ENCODE measurements at places on chromosomes 4 and X.

DNA sequence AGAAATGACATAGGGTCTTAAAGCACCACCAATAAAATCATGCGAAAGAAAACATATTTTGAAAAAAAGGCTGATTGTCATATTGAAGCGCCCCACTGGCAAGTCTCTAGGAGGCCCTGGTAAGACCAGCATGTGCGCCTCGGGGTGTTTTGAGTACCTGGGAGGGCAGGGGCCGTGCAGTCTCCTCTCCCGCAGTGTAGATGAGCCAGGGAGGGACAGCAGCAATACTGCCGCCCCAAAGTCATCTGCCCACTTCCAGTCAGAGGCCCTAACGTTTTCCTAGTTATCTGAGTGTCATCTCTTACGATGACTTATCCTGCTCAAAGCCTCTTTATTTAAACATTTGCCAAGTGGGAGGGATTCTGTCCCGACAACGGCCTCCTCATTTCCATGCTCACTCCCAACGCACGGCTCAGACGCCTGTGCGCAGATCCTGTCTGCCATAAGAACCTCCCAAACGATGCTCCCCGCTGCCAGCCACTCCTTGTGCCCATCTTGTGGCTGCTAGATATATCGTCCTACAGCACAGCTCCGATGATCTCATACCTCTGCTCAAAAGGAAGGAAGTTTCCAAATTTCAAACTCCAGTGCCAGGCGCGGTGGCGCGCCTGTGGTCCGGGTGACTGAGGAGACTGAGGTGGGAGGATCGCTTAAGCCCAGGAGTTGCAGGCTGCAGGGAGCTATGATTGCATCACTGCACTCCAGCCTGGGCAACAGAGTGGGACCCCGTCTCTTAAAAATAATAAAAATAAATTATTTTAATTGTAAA lies 17.2 kb upstream of the SCRG1 start:
- no peak for DNase-seq

GRCh38 chrX:14411326-14411725 lies 118.0 kb upstream of the GLRA2 start:
- no peak for DNase-seq

- no peak for DNase-seq
Observed at GRCh38 chr4:122635205-122635604, 14.3 kb upstream of the IL21 start.

- no peak for DNase-seq
Observed at GRCh38 chr4:184280591-184281071, 63.0 kb upstream of the ENPP6 start.

- no peak for DNase-seq
Observed at GRCh38 chr4:137794764-137795254, 262.5 kb upstream of the PCDH18 start.

- DNase-seq = no peak
Observed at GRCh38 chr4:6983544-6984142, 59.5 kb upstream of the TADA2B start.

DNA sequence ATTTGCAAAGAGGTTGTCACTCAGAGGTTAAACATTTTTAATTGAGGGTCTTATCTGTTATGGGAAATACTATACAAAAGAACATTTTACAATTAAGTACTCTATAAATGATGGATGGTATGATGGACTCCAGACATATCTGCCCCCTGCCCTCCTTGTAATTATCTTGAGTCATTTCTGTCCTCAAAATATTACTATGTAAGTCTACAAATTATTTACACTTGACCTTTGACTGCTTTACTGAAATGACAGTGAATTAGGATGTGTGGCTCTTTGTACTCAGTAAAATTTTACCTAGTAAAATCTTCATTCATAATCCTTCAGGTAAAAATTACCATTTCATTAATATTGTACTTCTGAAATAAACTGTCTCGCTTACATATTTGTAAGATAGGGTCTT lies 46.5 kb downstream of the USP9X start:
- no peak for DNase-seq

DNA sequence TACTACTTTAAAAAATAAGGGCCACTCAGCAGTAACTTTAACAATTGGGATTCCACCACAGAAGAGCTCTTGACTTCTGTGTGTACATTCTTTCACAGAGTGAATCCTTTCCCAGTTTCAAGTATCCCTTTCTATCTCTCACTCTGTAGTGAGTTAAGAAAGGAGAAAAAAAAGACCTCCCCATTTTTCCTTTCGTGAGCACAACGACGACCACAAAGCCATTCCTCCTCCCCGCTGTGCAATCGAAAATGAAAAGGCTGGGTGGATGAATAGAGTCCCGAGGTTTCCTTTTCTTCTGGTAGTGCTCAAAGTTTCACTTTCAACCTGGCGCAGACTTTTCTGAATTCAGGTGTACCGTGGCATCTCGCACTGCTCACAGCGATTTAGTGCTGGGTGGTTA lies 58.0 kb downstream of the TAB3 start:
- DNase-seq = no peak

DNA sequence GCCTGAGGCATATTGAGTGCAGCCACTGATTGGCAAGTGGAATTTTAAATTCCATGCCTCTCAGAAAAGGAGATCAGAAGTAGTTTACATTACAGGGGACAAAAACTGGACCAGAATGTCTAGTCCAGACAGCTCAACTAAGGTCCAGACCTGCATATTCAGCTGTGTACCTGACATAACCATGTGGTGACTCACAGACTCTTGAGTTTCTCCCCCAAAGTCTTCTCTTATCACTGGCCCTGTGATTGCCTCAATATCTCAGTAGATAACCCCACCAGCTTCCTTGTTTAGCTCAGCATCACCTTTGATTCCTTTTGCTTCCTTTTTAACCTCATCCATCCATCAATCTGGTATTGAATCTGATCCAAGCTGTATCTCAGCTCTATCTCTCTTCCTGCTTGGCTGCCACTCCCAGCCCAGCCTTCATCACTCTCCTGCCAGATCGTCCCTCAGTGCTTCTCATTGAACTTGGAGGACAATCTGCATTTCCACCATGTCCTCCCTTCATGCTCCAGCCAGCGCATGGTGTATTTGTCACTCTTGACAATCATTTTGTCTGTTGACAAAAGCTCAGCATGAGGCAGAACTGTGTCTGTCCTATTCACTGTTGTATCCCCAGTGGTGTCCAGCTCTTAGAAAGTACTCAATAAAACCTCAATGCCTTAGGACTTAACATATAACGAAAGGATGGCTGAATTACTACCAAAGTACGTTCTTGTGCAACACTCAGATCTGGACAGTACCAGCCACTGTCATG lies 27.8 kb upstream of the SLC2A9 start:
- no peak for DNase-seq

- DNase-seq = no peak
Observed at GRCh38 chr4:94171616-94172015, 36.0 kb upstream of the SMARCAD1 start.

Data from stimulated activated CD4-positive, alpha-beta T cell treated with anti-CD3 and anti-CD28 coated beads, Interleukin-15, amount 100 ng/mL, for 1 hour (primary cell).